ENCODE measurements at places on chromosomes 7 and 10. TPM values are rescaled to one million over a fixed set of nuclear protein-coding genes. Genes with fewer than 3 reads are reported as not detected.

The FZD8 gene
- total RNA-seq: 12.4 TPM

The FRG2B gene
- not detected for total RNA-seq

The AGAP5 gene
- total RNA-seq: 12.1 TPM

The ANKRD61 gene
- not detected for total RNA-seq

The MACC1 gene
- 2.6 TPM for total RNA-seq

The SMNDC1 gene
- 12.3 TPM for total RNA-seq

The GCK gene
- total RNA-seq: 0.22 TPM

The KMT2C gene
- total RNA-seq: 77.4 TPM

The TSPAN15 gene
- total RNA-seq: 12.8 TPM

The TET1 gene
- 7.4 TPM for total RNA-seq

The CALCR gene
- total RNA-seq: not detected

The PNLIPRP3 gene
- total RNA-seq: not detected

The SPAM1 gene
- not detected for total RNA-seq

The STRA8 gene
- not detected for total RNA-seq
